ENCODE measurements at places on chromosomes 13 and 19.

GRCh38 chr13:112053167-112053743 is 13.7 kb upstream of the SOX1 start:
- no peak for DNase-seq

- no peak for DNase-seq
Observed at GRCh38 chr19:35281303-35281702, 1.0 kb upstream of the HAMP start.

DNA sequence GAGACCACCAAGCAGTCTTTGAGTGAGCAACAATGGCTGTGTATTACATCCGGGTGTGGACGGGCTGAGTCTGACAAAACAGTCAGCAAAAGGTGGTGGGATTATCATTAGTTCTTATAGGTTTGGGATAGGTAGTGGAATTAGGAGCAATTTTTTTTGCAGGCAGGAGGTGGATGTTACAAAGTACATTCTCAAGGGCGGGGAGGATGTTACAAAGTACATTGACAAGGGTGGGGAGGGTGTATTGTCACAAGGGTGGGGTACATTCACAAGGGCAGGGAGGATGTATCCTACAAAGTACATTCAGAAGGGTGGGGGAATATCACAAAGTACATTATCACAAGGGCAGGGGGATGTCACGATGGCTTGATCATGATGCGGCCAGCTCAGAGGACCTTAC is 15.0 kb upstream of the ZNF561 start:
- no peak for DNase-seq

DNA sequence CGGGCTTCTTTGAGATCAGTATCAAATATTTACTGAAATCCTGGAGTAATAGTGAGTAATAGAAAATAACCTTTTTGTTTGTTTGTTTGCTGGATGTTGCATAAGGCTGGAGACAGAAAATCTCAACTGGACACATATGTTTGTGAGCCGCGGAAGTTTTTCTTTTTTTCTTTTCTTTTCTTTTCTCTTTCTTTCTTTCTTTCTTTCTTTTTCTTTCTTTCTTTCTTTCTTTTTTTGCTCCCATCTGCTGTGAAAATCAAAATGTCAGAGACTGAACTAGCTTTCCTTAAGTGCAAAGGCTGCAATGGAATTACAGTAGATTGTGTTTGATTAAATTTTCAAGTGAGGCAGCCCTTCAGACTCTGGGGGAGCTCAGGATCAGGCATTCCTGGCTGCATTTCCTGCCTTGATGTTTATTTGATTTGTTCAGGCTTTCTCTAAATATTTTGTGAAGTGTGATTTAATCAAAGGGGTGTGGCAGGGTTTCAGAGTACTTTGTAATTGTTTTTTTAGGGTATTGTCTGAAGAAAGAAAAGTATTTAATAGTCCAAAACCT is 319 bp downstream of the FRY start:
- no peak for DNase-seq

- no peak for DNase-seq
Observed at GRCh38 chr13:96072392-96072791, 17.5 kb upstream of the HS6ST3 start.

Data from hematopoietic multipotent progenitor cell treated with erythropoietin and hydrocortisone succinate and interleukin-3 and kit ligand, for 17 days (in vitro differentiated cells).